SIG-M5 (cell line): ENCODE measurements at places on chromosomes 12 and 14.

DNA sequence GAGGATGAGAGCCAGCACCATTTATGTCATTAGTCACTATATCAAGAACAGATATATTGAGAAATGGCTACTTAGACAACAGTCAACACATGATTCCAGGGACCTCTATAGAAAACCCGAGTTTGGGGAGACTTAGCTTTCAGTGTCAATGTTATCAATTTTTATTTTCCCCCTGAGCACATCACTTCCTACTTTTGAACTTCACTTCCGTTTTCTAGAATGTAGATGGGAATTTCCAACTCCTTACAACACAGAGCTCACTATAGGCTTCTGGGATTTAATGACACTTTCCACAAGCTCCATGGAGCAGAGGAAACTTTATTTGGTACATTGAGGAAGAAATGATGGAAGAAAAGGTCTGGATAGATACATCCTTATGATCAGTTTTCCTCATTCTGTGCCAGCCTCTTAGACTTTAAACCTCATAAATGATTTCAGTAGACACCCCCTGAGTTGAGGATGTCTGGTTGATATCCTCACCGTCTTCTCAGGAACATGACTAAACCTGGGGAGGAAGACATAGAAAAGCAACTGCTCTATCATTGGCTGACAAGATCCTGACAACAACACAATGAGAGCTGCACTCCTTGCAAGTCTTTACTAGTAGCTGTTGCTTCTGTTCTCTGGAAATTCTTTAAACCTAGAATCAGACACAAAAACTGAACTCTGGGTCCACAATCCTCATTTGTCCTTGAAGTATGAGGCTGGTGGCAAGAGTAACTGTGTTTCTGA is 449.4 kb upstream of the OR4E1 start:
- DNase-seq = no peak

DNA sequence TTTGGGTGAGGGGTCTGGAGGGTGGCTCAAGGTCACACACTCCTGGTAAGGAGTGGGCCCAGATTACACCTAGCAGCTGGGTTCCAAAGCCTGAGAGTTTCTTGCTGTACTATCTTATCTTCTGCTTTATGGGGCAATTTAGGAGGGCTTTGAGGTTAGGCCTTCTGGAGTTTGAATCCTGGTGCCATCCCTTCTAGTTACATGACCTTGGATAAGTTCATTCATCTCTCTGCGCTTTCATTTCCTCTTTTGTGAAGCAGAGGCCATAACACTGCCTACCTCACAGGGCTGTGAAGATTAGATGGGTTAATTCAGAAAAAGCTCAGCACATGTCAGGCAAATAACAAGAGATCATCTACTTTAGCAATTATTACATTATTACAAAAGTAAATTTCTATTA is 7.4 kb upstream of the KRT77 start:
- DNase-seq = peak; percentile 23

DNA sequence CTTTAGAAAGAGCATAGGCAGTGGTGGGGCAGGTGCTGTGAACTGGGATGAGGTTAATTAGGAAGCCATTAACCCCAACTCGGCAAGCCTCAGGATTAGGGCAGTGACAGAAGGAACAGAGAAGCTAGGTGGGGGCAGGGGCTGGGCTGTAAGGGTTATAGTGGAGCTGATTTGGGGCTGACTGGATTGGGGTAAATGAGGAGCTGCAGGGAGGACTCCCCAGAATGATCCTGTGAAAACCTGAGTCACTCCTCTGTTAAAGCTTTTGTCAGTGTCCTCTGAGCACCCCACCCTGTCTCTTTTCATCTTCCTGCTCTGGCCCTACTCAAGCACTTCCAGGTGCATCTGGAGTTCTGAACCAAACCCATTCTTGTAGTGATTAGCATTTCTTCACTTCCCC is 4.4 kb downstream of the KLC1 start:
- no peak for DNase-seq

DNA sequence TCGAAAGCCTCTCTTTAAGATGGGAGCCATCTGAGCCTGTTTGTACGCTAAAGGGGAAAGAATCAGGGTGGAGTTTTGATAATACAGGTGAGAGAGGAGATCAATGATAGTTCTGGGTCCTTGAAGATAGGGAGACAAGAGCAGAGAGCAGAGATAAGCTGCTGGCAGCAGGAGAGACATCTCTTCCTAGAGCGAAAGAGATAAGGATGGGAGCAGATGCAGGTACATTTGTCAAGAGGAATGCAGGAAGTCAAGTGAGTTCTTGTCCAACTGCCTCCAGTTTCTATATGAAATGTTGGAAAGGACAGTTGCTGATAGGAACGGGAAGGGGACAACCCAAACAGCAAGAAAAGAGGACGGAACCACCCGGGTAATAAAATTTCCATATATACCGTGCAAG is 24.7 kb upstream of the HIF1A start:
- DNase-seq = no peak

GRCh38 chr12:69239922-69240630 is 707 bp downstream of the CPSF6 start:
- DNase-seq = no peak

- DNase-seq = no peak
These were observed 231.3 kb downstream of the ZFP36L1 start for GRCh38 chr14:68561531-68562007.

DNA sequence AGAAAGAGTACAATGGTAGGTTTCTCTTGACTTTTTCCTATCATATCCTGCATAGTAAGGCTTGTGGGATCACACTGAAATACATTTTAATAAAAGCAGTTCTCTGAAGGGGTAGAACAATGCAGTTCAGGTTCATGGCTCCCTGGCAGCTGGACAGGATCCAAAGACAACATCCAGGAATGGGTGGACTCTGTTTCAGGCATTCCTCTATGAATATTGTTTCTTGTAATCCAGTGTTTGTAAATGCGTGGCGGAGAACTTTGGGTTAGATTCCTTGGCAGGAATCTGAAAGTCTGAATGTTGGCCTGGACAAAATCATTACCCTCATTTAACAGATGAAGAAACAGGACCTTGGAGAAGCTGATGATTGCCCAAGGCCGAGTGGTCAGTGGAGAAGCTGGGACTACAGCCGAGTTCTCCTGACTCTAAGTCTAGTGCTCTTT is 43.5 kb downstream of the SYNE2 start:
- DNase-seq = no peak

- no peak for DNase-seq
These were observed 113.2 kb downstream of the RBM19 start for GRCh38 chr12:113852695-113853490.

- DNase-seq = no peak
These were observed 113.9 kb upstream of the DYRK2 start for GRCh38 chr12:67534681-67535080.

GRCh38 chr14:29650554-29651269 is 276.9 kb downstream of the PRKD1 start:
- no peak for DNase-seq

GRCh38 chr12:92539110-92539749 is 163.6 kb upstream of the PLEKHG7 start:
- DNase-seq = peak; percentile 76

DNA sequence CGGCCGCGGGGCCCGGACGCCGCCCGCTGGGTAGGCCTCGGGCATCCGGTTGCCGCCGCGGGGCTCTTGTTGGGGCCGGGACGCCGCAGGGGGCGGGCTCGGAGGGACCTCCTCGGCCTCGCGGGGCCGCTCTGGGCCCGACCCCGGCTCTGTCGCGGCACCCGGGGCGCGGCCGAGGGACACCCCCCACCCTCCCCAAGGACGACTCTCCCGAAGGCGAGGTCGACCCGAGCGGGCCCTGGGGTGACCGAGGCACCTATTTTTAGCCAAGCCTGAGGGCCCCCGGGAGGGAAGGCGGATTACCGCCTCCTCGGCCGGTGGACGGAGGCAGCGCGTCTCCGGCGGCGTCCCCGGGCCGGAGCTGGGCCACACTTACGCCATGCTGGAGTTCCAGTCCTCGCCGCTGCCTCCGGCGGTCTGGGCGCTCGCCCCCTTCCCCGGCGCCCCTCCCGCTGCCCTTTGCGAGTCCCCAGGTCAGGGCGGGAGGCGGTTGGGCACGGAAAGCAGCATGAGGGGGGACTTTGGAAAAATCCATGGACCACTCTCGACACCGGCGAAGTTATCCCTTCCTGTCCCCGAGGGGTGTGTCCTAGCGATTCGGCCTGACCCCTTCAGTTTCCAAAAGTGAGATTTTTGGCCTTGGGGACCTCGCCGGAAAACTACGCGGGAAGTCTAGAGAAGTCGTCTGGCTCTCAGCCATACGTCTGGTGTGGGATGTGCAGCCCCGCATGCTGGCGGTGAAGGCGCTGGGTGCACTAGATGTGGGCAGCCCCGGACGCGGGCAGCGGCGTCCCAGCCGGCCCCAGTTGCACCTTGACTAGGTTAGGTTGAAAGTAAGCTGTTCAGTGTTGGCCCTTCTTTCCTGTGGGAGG is 699 bp downstream of the KTN1 start:
- DNase-seq = no peak

- DNase-seq = no peak
These were observed 60.4 kb upstream of the BTG1 start for GRCh38 chr12:92206011-92206410.

DNA sequence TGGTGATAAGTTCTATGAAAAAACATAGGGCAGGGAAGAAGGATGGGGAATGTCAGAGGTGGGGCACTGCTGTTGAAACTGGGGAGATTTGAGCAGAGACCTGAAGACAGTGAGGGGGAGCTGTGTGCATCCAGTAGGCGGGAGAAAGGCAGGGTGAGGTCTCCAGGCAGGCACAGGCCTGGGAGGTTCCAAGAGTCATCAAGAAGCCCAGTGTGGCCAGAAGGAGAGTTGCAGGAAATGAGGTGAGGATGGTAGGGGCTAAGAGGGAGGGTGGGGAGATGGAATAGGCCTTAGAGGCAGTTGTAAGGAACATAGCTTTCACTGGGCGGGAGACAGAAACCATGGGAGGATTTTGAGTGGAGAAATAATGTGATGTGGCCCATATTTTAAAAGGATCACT is 341.8 kb downstream of the GLT1D1 start:
- DNase-seq = no peak

GRCh38 chr14:51335961-51336723 is 96.1 kb downstream of the TMX1 start:
- DNase-seq = no peak

DNA sequence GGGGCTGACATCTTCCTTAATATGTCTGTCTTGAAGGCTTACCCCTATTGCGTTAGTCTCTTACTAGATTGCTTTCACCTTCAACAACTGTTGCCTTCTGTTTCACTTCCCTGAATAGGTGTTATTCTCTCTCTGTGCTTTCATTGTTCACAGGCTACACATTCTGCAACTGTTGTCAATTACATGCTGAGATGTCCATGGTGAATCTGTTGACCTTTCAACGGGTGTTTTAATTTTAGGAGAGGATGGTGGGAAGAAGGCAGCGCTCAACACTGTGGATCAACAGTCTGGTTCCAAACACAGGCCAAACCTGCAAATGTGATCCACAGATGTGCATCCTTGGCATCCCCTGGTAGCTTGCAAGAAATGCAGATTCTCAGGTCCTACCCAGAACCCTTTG is 101.9 kb downstream of the DACT1 start:
- DNase-seq = no peak

- no peak for DNase-seq
These were observed 8.3 kb downstream of the GALNT16 start for GRCh38 chr14:69268223-69268622.

- no peak for DNase-seq
These were observed 341.2 kb downstream of the SNAPC1 start for GRCh38 chr14:62103464-62103863.

GRCh38 chr12:124539084-124540041 is 28.0 kb downstream of the NCOR2 start:
- DNase-seq = no peak

GRCh38 chr14:69528930-69529329 is 44.4 kb downstream of the PLEKHD1 start:
- no peak for DNase-seq

DNA sequence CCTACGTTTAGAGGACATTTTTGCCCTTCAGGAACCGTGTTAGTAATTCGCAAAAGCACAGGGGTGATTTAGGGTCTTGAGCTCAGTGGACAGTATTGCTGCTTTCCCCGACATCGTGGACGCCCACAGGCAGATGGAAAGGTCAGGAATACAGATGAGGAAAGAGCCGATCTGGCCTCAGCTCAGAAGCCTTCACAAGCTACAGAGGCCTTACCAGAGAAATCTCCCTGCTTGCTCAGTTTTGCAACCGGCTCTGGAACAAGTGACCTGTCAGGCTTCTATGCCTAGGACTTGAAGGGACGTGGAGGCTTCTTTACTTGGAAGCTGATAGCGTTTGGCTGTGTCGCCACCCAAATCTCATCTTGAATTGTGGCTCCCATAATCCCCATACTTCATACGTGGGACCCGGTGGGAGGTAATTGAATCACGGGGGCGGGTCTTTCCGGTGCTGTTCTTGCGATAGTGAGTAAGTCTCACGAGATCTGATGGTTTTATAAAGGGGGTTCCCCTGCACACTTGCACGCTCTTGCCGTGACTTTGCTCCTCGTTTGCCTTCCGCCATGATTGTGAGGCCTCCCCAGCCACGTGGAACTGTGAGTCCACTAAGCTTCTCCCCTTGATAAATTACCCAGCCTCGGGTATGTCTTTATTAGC is 332.5 kb downstream of the MED13L start:
- no peak for DNase-seq

- no peak for DNase-seq
These were observed 231.9 kb upstream of the AVPR1A start for GRCh38 chr12:63382930-63383329.

GRCh38 chr12:49092816-49093406 is 1.7 kb downstream of the DHH start:
- no peak for DNase-seq

DNA sequence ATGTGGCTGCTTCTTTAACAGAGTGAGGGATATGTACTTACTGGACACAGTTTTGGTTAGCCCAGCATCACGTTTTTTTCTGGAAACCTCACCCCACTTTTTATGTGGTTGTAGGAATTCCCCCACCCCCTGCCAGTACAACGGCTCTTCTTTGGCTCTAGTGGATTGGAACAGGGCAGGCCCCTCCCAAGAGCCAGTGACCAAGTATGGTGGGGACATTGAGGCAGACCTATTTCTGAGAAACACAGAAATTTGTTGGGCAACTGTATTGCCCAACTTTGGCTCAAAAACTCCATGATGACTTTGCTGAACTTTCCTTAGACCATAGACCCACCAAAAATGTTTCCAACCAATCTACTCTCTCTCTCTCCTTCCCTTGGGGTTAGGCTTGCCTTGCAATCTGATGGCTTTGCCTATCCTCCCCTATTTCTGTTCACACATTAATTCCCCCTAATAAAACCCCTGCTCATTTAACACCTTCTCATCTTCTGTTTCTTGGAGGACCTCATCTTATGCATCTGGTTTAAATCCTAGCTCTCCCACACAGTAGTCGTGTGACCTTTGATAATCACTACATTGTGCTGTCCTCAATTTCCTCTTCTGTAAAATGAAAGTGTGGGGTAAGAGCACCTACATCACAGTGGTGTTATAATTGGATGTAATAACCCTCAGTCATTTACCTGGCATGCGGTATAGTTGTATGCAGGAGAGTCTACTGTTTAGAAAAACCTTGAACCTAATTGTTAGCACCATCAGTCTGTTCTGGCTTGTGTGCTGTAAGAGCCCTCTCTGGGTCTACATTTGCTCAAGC is 71.7 kb downstream of the IGF1 start:
- no peak for DNase-seq

GRCh38 chr12:14785568-14785967 is 17.7 kb downstream of the WBP11 start:
- no peak for DNase-seq
